ENCODE measurements at places on chromosomes 1 and 21. TPM values are rescaled to one million over a fixed set of nuclear protein-coding genes. Genes with fewer than 3 reads are reported as not detected.
A peak's percentile ranks its signal among the peaks of the same experiment; 100 is the strongest.

Gene MR1
- 11.0 TPM for total RNA-seq

Gene TAS1R1
- not detected for total RNA-seq

- H3K4me3 ChIP-seq, result no peak overlapping the region
- no peak overlapping the region for H3K27ac ChIP-seq
- H3K4me1 ChIP-seq, result no peaks in the 10 kb centered on the region
- no peaks in the 10 kb centered on the region for H3K27me3 ChIP-seq
Measured at GRCh38 chr1:41576620-41577019, 92.1 kb upstream of the EDN2 start.

Gene LCE1D
- not detected for total RNA-seq

GRCh38 chr1:195768936-195769335 is 839.3 kb downstream of the KCNT2 start:
- H3K4me1 ChIP-seq, result no peaks in the 10 kb centered on the region
- no peaks in the 10 kb centered on the region for H3K36me3 ChIP-seq
- H3K27me3 ChIP-seq, result no peaks in the 10 kb centered on the region
- DNase-seq, result no peak

DNA sequence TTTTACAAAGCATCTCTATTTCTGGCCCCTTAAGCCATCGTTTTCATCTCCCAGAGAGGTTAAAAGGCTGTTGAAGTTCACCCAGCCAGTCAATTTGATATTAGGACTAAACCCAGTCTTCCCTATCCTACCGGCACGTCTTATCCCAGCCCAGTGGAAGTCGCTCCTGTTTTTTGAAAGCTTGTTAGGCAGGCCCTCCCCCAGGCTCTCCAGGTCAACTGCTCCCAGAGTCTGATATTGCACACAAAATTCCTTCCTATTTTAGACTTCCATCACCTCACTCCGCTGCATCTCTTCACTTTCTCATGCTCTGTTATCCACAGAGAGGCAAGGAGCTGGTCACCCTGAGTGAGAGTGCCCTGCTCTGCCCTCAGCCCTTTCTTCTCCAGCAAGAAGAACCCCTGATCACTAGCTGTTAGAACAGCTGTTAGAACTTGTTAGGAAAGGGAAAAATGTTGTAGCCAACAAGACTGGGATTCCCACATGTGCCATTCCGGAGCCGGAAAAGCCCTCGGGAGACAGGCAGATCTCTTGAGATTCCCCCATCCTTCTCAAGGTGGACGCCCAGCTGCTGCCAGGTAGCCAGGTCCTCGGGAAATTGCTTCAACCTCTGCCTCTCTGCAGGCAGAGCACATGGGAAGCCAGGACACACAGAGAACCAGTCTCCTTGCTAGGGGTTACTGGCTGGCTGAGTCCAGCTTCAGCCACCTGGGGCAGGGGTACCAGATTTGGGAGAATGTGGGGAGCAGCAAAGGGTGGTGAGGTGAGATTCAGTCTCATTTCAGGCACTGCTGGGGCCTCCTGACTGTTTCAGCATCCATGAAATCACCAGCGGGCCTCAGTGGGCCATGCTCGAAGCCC is 25.7 kb downstream of the PLXNA2 start:
- no peaks in the 10 kb centered on the region for H3K27me3 ChIP-seq
- H3K27ac ChIP-seq, result peak overlapping the region; percentile 71
- no peak for DNase-seq
- H3K4me3 ChIP-seq, result no peak overlapping the region
- peaks cover 15% of the 10 kb centered on the region for H3K4me1 ChIP-seq

DNA sequence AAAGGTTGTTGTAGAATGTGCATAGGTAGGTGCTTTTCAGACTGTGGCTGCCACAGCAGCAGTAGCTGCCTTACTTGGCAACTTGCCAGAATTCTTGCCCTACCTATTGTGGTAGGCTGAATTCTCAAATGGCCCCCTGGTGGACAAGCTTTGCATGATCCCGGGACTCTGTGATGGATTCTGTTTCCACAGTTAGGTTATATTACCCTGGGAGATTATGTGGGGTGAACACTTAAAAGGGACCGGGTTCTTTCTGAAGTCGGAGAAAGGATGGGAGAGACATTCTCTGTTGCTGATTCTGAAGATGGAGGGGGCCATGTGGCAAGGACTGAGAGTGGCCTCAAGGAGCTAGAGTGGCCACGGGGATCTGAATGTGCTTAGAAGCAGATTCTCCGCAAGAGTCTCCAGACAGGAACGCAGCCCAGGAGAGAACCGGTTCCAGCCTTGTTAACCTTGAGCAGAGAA is 32.1 kb upstream of the KCNE1 start:
- no peaks in the 10 kb centered on the region for H3K27me3 ChIP-seq
- H3K4me3 ChIP-seq, result no peak overlapping the region
- peak; percentile 79 for DNase-seq
- no peaks in the 10 kb centered on the region for H3K36me3 ChIP-seq
